ENCODE measurements at places on chromosomes 11 and 22. TPM values are rescaled to one million over a fixed set of nuclear protein-coding genes. Genes with fewer than 3 reads are reported as not detected.

The POU2AF3 gene
- 0.58 TPM for total RNA-seq

DNA sequence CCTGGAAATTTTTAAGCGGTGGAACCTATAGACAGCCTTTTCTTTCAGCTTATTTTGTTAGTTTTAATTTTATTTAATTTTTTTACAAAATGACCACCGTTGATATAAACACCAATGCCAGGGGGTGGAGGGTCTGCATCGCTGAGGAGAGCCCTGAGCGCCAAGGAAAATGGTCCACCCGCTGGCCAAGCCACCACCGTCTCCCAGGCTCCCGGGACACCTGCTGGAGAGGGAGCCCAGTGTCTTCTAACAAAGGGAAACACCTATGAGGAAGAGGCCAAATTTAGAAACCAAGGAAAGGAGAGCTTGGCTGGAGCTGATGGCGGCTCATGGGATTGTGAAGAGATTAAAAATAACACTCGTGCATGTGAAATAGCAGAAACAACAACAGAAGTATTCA, 288 bp upstream of the KRTAP5-8 start:
- peak; percentile 24 for DNase-seq

DNA sequence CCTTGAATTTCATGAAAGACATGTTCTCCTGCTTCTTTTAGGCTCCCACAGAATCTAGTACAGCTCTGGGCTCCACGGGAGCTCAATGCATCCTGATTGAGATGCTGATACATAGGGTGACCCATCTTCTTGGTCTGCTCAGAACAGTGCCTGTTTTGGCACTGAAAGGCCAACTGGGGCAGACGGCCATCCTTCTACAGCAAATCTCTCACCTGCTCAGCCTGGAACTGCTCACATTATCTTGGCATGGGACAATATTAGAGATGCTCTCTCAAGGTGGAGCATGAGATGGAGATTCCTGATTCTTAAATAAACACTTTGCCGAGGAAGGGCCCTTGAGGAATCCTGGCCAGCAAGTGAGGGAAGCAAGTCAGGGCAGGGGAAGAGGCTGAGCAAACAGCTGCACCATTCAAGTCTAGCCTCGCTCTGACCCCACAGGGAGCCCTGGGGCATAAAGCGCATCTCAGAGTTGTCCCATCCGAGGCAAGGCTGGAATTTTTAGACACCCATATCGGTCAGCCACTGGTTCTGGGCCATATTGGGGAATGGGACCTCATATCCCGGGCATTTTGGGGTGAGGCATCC, 58.4 kb upstream of the CSNK2A3 start:
- no peak for DNase-seq

The MRGPRX4 gene
- total RNA-seq = not detected

The SCGB2A2 gene
- not detected for total RNA-seq

DNA sequence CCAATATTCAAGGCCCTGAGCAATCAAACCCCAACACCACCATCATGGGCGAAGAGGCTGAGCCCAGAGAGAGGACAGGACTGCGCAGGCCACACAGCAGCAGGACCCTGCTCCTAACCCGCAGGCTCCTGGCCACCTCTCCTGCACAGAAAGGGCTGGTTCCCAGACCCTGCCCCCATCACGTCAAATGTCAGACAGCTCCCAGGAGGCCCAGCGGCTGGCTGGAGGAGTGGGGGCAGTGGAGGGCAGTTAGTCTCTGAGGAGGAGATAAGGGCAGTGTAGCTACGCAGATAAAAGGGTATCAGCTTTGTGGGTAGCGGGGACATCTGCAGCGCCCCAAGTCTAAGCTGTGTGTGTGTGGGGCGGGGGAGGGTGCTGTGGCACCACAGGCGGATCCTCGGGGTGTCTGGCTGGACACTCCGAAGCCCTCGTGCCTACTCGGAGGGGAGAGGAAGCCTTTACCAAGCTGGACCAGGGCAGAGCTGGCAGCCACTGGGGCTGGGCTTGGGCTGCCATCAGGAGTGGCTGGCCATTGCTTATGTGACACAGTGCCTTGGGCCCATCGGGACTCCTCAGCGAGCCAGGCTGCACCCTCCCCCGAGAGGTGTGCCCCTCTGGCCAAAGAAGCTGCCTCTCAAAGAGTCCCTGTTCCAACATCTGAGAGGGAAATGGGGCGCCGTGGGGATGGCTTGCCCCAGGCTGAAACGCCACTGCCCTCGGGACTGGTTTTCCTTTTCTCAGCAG, 21.5 kb downstream of the FADS3 start:
- no peak for DNase-seq

- no peak for DNase-seq
Observed at GRCh38 chr11:46203746-46204145, 73.7 kb upstream of the CREB3L1 start.

DNA sequence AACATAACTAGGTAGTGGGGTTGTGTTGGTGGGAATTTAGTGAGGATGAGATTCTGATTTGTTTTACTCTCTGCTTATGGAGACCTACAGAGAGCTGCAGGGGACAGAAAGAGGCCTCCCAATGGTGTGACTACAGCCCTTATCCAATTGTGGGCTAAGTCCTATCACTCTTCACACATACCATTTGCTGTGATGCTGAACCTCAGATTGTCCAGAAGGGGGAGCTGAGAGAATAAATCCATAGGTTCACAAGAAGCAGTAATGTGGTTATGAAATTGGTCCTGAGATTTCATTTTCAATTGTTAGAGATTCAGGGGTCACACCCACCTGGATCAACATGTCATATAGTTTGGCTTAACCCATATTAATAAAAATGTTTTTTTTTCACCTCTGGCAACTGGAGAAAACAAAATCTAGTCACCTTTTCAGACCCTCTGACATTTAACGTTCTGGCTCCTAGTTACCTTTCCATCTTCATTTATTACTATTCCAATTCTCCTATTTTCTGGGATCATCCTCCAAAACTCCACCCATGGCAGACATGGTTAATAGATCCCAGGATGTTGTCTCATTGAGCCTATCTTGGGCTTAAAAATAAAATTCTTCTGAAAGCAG, 53.3 kb upstream of the PTPN5 start:
- no peak for DNase-seq

The VPS51 gene
- total RNA-seq = 55.1 TPM

DNA sequence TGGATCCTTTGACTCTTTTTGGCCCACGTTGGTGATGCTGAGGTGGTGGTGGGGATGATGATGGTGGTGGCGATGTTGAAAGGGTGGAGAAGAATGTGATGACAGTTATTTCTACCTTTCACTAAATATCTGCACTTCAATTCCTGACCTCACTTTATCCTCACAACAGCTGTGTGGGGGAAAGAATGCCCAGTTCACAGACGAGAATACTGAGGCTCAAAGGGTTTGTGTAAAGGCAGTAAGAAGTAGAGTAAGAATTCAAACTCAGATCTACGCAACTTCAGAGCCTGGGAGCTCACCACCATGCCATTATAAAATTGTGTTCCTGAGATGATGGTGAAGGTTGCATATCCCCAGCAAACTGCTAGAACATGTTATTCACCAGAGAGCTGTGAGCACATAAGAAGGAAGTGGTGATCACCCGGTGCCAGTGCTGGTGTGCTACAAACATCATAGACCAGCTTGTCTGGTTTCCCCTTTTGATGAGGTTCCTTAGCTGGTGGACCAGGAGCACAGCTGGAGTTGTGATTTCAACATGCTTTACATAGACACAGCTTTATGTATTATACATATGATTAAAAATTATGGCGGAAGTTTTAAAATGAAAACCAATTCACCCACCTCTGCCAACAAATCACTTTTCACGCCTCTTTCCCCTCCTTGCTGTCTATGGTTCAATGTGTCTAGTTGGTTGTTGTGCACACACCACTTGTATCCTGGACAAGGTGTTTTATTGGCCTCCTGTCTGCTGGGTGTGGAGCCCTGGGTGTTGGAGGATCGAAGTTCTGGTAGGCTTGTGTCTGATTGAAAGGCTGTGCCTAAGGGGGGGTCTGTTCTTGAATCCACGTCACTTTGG, 6.2 kb downstream of the ST14 start:
- DNase-seq = no peak

DNA sequence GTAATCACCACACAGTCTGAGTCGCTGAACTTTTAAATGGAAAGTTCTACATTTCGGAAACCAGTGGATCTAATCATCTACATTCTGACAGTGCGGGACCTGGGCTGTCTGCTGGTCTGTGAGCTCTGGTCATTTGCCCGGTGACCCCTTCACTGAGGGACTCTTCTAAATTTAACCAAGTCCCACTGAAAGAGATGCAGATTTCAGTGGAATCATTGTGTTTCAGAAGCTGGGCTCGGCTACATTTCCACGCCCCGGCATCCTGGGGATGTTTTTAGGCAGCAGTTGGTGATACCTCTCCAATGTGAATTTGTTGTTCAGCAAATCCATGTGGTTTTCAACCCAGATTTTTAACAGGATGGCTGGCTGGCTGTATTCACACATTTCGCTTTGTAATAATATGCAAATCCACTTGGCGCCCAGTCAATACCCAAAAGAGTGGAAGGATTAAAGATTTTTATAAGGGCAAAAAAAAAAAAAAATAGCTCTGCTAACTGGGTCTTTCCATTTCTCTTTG, 145.5 kb upstream of the RASSF10 start:
- DNase-seq = no peak

DNA sequence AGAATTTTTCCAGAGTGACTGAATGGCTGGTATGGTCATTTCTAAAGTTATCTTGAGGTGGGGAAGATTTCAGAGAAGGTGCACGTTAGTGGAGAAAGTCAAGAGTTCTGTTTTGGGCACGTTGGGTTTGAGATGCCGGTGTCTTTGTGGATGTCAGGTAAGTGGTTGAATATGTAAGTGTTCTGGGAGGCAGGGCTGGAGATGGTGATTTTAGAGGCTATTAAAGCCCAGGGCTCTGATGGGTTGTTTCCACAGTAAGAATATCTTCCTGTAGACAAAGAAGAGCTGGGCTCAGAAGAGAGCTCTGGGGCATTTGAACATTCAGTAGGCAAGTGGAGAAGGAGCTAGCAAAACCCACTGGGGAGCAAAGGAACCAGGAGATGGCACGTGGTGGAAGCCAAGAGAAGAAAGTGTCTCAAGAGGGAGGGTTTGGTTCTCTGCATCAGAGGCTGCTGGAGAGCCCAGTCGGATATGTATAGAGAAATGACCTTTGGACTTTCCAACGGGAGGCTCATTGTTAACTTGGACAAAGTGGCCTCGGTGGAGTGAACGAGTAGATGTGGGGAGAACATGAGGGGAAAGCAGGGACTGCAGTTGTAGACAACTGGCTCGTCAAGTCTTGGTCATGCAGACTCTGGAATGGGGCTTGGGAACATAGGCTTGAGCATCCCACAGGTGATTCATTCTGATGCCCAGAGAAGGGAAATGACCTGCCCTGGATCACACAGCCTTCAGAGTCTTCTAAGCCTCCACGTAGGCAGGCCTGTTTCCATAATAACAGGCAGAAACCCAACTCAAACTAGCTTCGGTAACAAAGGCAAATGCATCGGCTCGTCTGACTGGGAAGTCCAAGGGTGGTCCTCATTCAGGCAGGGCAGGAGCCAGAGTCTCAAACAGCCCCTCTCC, 98.4 kb upstream of the PARVA start:
- DNase-seq = no peak

GRCh38 chr11:100925935-100926334, 203.7 kb downstream of the PGR start:
- no peak for DNase-seq

GRCh38 chr11:32333320-32333991, 101.9 kb downstream of the WT1 start:
- peak; percentile 74 for DNase-seq

The RPUSD4 gene
- 17.0 TPM for total RNA-seq

DNA sequence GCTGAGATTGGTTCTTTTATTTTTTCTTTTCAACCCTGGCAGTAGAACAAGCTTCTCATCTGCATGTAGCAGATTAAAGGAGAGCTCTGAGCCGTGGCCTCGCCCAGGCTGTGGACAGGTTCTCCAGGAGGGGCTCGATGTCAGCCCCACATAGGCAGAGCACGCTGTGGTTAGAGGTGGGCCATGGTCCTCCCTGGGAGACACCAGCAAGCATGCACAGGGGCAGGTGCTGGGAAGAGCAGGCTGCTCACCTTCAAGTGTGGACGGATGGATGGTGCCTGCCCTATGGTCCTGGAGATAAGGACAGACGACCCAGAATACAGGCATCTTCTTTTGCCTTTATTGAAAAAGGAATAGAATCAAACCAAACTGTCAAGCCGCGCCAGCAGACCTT, 634.8 kb downstream of the BRD1 start:
- DNase-seq = no peak

- DNase-seq = peak; percentile 87
Observed at GRCh38 chr22:50341977-50342650, 1.0 kb upstream of the PPP6R2 start.

The MS4A3 gene
- total RNA-seq = 0.25 TPM

The SLC35E4 gene
- 0.33 TPM for total RNA-seq

The NCF4 gene
- 2.7 TPM for total RNA-seq

The RTN4R gene
- 10.9 TPM for total RNA-seq

DNA sequence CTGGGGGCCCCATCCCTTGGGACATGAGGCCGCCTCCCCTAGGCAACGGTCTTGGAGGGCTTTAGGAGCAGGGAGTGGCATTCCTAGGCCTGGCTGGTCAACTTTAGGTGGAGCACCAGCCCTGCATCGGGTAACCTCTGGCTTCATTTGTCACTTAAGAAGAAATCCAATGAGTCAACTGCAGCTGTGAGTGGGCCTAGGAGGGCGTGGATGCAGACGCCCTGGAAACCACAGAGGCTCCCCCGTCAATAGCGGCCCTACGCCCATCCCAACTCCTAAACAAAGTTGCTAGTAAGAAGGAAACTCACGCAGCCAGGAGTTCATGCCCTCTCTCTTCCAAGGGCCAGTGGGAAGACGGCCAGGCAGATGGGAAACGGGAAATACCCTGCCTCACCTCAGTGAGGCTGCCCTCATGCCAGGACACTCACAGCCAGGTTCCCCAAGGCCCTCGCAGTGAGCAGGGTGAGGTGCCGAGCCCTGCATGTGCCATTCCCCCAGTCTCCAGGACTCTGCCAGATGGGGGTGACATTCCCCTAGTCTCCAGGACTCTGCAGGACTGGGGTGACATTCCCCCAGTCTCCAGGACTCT, 20.8 kb downstream of the BID start:
- no peak for DNase-seq
